ENCODE measurements at places on chromosomes 3 and 15. TPM values are rescaled to one million over a fixed set of nuclear protein-coding genes. Genes with fewer than 3 reads are reported as not detected.

The EAF2 gene
- 0.51 TPM for total RNA-seq

The CX3CR1 gene
- not detected for total RNA-seq

The HTR3C gene
- not detected for total RNA-seq

The IL17RB gene
- 0.13 TPM for total RNA-seq

The ARPIN gene
- 10.7 TPM for total RNA-seq

Measured in dermis microvascular lymphatic vessel endothelial cell (primary cell).